ENCODE measurements at places on chromosomes 5 and 9. TPM values are rescaled to one million over a fixed set of nuclear protein-coding genes. Genes with fewer than 3 reads are reported as not detected.

DNA sequence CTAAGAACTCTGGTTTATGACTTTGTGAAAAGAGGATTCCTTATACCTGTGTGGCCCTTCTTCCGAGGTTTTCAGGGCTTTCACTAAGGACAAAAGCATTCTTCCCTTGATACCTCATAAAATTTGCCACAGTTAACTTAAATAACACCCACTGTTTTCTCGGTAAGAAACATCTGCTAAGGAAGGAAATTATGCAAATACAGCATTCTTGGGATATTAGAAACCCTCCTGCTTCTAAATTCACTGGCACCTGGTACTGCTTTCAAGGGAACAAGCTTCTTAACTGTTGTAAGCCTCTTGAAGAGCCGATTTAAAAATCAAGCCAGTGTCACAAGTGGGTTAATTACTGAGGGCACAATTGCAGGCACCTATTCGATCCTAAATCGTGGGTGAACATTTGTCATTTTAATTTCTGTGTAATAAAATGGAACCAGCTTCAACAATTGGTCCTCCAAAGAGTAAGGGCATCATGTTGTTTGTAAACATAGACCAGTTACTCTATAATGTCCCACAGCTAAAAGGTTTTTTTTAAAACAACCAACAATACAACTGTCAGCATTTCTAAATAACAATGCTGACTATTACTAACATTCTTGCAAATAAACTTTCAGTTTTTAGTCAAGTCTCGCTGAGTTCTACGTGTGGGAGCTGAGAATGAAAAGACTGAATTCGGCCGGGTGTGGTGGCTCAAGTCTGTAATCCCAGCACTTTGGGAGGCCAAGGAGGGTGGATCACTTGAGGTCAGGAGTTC, 26.6 kb downstream of the AK3 start:
- no peak for DNase-seq

IFNA4 gene
- not detected for total RNA-seq

DNA sequence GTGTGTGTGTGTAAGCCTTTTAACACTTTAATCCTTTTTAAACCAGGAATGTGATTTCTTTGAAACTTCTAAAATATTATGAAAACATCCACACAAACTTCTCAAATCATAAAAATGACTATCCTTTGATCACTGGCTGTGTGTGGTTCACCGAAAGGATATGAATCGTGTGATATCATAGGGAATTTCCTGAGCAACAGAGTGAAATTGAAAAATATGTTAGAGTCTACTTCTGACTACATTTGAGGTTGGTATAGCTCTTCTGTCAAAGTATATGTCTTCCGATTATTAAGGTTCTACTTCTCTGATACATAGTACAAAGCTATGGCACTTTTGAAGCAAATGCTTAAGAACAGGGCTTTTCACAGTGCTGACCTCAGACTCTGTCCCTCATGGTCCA, 40.3 kb downstream of the RGMB start:
- no peak for DNase-seq

DNA sequence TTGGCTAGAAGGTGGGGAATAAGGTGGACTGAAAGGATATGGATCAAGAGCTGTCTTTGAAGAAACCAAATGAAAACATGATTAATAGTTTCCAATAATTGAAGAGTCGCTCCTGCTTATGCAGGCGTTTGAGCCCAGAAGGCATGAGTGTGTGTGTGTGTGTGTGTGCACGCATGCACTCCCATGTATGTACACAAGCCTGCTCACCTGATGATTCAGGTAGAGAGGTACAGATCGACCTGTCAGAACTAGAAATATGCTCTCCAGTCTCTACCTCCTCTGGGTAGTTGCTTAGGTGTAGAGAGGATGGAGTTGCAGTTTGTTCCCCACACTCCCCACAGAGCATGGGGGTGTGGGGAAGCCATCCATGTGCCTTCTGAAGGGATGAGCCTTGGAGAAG, 1.1 kb upstream of the FGF1 start:
- DNase-seq, result no peak

- no peak for DNase-seq
Measured at GRCh38 chr5:135568246-135568645, 10.5 kb downstream of the CXCL14 start.
